ENCODE measurements at places on chromosomes 2 and 18.

- peak; percentile 54 for DNase-seq
Measured at GRCh38 chr2:158931572-158931971, 36.9 kb upstream of the TANC1 start.

DNA sequence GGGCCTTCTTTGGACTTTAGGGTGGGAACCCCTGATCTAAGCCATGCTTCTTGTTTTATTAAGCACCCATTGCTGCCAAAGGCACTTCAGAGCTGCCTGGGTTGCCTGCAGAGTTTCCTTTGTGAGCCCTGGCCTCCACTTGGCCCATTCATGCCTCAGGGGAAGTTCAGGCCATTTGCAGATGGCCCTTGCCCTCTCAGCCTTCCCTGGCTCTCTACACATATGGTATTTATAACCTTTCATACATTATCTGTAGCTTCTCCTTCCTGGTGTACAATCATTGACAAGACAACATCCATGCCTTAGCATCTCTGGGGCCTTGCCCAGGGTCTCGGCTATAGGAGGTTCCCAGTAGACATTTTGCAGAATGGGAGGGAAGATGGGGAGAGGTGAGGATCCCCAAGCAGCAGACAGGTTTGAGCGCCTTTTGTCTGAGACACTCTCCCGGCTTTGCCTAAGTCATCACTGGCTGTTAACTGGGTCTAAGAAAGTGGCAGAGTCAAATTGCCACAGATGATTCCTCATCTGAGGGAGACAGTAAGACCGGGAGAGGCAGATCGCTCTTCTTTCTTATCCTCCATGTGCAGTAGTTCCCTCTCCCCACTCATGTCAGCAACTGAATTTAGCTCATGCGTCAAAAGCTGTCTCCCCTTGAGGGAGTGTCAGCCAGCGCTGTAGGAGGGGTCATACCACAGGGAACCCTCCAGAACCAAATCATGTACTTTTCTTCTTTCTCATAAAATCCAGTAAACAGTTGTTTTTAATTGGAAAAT, 2.7 kb downstream of the EHD3 start:
- no peak for DNase-seq

GRCh38 chr2:222606306-222606705, 49.6 kb downstream of the FARSB start:
- no peak for DNase-seq

DNA sequence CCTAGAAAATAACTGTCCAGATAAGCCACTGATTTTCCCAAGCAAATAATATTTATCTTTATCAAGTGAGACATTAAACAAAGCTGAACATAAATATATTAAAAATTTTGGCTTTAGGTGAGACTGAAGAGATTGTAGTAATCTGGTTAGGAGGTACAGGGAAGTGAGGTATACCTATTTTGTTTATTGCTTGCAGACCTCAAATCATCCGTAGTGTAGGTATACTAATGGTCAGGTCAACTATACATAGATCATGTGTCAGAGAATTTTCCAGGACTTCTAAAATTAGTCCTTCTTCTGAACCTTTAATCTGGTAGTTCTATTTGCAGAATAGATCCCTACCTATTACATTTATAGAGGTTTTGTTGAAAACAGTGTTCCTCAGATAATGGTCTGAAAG, 41.5 kb downstream of the SP140 start:
- DNase-seq, result no peak

- DNase-seq, result no peak
Measured at GRCh38 chr2:100215371-100215770, 73.0 kb upstream of the AFF3 start.

GRCh38 chr2:45919711-45920111, 268.2 kb downstream of the PRKCE start:
- no peak for DNase-seq

- peak; percentile 46 for DNase-seq
Measured at GRCh38 chr18:5424903-5425664, 118.7 kb downstream of the EPB41L3 start.

GRCh38 chr2:75560022-75560767, 544 bp downstream of the EVA1A start:
- no peak for DNase-seq

DNA sequence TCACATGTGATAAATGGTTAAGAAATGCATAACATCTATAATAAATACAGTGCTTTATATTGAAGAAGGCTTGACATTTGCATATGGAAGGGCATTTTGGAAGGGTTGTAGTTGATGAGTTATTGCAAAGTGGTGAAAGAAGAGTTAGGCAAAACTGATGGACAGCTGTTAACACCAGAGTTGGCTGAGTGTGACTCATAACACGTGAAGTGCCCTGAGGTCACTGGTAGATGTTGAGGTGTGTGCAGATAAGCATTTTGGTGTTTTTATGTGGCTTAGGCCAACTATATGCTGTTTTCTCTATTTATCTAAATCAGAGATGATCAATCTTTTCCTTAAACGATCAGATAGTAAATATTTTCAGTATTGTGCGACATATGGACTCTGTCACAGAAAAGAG, 154.3 kb upstream of the KCNH7 start:
- no peak for DNase-seq
